ENCODE measurements at places on chromosomes 6 and 20.

DNA sequence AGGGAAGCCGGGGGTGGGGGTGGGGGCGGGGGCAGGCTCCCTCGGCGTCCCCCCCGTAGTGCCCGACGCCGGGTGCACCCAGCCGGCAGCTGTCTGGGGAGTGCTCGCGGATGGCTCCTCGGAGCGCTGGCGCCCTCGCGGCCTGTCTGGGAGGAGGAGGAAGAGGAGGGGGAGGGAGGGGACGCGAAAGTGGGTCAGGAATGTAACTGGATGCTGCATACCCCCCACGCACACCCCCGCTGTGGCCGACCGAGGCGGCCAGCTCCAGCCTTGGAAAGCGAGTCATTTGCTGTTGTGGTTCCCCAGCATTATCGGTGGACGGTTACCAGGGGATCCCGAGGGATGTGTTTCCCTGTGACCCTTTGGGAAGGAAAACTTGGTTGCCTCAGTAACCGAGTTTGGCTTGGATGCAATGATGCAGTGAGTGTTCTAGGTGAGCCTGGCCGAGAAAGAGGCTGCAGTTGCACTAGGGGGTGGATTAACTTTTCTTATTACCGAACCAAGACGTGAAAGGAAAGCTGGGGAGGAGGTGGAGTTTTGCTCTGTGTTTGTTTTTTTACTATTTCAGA lies 55.2 kb upstream of the RREB1 start:
- peak; percentile 67 for DNase-seq

- DNase-seq = no peak
Measured at GRCh38 chr6:111784433-111784832, 88.8 kb downstream of the FYN start.

- DNase-seq = no peak
Measured at GRCh38 chr6:44662461-44663121, 275.1 kb downstream of the CDC5L start.

GRCh38 chr20:44405785-44406571 lies 50.5 kb downstream of the HNF4A start:
- no peak for DNase-seq

DNA sequence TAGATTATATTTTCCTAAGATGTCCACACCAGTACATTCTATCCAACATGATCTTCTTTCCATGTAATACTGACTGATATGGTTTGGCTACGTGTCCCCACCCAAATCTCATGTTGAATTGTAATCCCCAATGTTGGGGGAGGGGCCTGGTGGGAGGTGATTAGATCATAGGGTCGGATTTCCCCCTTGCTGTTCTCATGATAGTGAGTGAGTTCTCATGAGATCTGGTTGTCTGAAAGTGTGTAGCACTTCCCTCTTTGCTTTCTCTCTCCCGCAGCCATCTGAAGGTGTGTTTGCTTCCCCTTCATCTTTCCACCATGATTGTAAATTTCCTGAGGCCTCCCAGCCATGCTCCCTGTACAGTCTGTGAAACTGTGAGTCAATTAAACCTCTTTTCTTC lies 12.2 kb upstream of the HBS1L start:
- no peak for DNase-seq

DNA sequence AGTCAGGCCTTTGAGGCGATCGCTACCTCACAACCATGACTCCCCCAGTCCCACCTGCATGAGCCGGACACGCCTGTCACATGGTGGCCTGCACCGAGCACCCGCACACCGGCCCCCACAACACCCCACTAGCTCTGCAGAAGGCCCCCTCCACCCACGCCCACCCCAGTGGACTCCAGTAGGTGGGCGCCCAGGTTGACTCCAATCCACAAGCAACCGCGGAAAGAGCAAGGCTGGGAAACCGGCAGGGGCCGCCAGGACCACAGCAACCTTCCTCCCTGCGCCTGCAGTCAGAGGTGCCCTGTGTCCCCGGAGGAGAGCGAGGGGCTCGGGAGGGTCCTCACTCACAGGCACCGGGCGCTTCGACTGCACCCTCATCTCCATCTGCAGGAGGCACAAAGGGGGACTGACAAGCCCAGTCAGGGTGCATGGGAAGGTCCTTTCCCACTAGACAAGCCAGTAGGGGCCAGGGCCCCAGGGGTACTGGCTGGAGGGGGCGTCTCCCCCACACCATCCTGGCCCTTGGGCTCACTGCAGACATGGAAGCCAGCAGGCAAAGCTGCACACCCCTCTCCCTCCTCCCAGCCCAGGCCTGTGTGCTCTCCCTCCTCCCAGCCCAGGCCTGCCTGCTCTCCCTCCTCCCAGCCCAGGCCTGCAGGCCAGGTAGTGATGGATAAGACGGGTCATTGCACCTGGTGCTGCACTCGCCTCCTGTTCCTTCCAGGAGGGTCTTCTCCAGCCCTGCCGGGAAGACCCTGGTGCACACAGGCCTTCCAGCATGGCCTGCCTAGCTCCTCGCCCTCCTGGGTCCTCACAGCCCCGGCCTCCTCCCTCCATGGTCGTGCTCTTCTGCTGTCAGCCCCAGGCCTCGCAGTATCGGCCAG lies 137.2 kb downstream of the DLL1 start:
- peak; percentile 12 for DNase-seq

GRCh38 chr20:57659517-57660180 lies 39.4 kb upstream of the ZBP1 start:
- peak; percentile 10 for DNase-seq

GRCh38 chr6:3026791-3027626 lies 27.3 kb downstream of the NQO2 start:
- DNase-seq = no peak

GRCh38 chr6:37126961-37127616 lies 42.9 kb upstream of the PIM1 start:
- no peak for DNase-seq

- DNase-seq = no peak
Measured at GRCh38 chr6:29376003-29376402, 912 bp upstream of the OR12D3 start.

DNA sequence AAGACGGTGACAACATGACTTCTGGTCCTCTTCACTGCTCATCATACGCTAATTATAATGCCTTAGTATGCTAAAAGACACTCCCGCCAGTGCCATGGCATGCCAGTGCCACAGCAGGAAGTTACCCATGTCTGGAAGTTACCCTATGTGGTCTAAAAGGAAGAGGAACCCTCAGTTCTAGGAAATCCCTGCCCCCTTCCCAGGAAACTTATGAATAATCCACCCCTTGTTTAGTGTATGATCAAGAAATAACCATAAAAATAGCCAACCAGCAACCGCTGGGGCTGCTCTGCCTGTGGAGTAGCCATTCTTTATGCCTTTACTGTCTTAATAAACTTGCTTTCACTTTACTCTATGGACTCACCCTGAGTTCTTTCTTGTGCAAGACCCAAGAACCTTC lies 15.8 kb upstream of the SERPINB9 start:
- DNase-seq = no peak

GRCh38 chr6:124753562-124754105 lies 208.6 kb upstream of the RNF217 start:
- no peak for DNase-seq

- no peak for DNase-seq
Measured at GRCh38 chr6:138240476-138241245, 22.4 kb upstream of the PBOV1 start.

GRCh38 chr6:10720265-10720959 lies 2.5 kb upstream of the TMEM14C start:
- peak; percentile 61 for DNase-seq

GRCh38 chr20:9571783-9572182 lies 57.4 kb downstream of the LAMP5 start:
- DNase-seq = no peak

- DNase-seq = no peak
Measured at GRCh38 chr6:116409756-116410155, 39.0 kb downstream of the DSE start.

GRCh38 chr6:14254505-14254904 lies 136.9 kb downstream of the CD83 start:
- DNase-seq = no peak

DNA sequence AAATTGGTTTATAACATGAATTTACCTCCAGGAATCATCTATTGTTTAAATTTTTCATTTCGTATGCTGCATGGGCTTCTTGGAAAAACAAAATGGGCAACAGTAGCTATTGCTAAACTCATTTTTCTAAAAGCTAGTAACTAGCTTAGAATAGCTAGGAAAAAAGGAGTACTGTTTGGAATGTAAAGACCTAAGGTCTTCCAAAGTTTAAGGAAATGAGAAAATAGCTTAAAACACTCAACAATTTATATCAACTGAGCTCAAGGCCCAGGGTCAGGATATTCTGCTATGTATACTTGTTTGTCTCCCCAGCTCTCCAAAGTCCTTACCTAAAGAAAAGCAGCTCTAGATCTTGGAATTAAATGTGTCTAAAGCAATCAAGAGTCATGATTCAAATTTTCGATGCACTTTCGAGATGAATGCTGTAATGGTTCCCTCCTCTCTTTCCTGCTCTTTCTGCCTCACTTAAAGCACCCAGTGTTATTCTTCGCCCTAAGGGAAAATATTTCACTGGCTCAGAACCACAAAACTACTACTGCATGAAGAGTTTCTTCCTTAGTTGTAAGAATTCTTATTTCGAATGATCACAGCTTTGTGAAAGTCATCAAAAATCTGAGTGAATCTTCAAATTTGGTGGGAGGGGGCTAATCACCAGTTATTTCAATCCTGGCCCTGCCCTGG lies 41.6 kb downstream of the LYRM4 start:
- no peak for DNase-seq

DNA sequence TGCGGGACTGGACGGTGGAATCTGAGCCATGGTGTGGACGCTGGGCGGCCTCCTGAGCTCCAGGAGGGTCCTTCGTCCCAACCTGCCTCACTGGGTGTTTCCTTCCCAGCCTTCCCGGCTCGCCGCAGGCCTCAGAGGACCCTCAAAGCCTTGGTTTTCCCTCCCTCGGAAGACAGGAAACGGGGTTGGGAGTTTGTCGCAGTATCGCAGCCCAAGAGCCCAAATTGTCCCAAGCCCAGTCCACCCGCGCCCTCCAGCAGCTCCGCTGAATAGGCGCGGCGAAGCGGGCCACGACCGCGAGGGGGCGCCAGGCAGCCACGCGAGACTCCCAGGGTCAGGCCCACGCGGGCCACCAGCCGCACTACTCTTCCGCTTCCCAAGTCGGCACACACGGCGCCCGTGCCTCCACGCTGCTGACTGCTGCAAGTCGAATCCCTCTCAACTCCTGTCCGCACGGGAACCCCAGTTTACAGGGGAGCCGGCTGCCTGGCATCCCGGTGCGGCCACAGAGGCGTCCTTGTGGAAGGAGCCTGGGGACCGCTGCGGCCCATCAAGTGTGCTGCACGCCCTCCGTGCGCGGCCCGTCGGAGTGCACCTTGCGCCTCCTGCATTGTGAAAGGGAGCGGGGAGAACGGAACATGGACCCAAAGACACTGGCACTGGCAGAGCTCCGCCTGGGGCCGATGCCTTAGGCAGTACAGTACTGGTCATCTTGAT lies 40.4 kb upstream of the HMGA1 start:
- peak; percentile 88 for DNase-seq

GRCh38 chr6:40038626-40039025 lies 104.4 kb upstream of the MOCS1 start:
- no peak for DNase-seq

- DNase-seq = no peak
Measured at GRCh38 chr6:3205913-3206312, 21.5 kb downstream of the TUBB2B start.

DNA sequence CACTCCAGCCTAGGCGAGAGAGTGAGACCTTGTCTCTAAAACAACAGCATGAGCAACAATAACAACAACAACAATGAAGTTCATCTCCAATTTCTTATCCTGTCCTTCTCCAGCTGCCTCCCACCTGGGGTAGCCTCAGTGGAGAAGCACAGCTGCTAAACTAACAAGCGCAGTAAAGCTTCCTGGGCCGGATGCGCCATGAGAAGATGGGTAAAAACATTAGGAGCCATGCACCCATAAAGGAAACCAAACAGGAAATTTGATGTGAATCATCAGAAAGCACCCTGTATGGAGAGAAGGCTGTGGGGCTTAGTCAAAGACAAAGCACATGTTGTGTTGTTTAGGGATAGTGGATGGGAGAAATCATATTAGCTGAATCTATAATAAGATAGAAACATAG lies 61.1 kb upstream of the CCN6 start:
- DNase-seq = no peak

GRCh38 chr20:48841875-48842529 lies 14.2 kb upstream of the PREX1 start:
- DNase-seq = no peak

GRCh38 chr6:11094411-11094851 lies 797 bp downstream of the SMIM13 start:
- DNase-seq = peak; percentile 41

- no peak for DNase-seq
Measured at GRCh38 chr6:139369568-139370282, 4.7 kb downstream of the CITED2 start.

DNA sequence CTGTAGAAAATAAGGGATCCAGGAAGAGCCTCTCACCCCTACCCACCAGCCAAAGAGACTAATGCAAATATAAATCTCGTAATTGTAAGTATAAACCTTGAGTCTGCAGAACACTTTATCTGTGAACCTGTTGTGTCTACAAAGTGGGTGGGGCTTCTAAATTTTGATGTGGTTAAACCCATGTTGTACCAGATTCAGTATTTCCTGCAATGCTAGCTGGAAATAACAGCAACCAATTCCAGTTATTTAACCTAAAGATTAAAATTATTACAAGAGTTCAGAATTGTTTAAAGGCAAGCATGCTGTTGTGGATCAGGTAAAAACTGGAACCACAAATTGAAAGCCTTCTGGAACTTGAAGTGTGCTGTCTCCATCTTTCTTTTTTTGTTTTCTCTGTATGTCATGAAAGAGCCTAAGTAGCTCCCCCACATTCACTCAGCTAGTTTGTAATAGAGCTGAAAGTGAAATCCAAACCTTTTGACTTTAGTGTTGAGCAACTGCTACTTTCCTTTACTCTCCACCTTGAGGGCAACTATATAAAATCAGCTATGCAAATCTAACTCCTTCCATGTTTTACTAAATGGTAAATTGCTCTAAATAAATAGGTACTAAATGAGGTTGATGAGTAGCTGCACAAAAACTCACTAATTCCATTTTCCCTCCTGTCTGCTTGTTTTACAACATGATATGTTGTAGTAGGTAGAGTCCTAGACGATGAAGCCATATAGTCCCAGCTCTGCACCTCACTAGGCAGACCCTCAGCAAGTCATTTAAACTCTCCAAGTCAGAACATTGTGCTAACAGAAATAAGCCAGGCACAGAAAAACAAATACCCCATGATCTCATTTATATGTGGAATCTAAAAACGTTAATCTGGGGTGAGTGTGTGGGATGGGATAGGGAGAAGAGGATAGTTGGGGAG lies 17.9 kb upstream of the THEMIS start:
- DNase-seq = no peak

DNA sequence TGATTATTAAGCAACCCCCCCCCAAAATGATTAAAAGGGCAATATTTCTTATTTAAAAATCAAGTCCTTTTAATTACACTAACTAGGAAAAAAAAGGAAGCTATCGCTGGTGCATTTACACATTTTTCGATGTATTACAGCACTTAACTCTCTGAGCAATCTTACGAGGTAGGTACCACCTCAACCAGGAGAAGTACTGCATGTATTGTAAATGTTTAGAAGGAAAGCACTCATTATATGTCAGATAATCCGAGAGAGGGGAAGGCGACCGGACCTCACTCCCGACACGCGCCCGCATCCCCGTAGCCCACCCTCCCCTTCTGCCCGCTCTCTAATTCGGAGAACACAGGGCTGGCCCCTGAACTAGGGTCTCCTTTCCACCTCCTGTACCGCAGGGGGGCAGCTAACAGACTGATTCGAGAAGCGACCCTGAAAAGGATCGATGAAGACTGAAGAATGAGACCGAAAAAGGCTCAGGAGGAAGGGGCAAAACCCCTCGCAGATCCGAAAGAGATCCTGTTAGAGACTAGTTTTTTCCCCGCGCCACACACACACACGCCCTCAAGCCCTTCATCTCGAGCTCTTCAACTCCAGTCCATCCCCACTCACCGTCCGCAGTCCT lies 337 bp downstream of the ESF1 start:
- no peak for DNase-seq

GRCh38 chr6:144909753-144910285 lies 624.7 kb downstream of the UTRN start:
- DNase-seq = no peak

All from left ventricle myocardium inferior (tissue), 1 donor.